Activated gamma-delta T cell treated with anti-CD3 and anti-CD28 coated beads, Interleukin-2, amount 50 U/mL, for 16 hours (primary cell): ENCODE measurements at places on chromosomes 12 and 14.

DNA sequence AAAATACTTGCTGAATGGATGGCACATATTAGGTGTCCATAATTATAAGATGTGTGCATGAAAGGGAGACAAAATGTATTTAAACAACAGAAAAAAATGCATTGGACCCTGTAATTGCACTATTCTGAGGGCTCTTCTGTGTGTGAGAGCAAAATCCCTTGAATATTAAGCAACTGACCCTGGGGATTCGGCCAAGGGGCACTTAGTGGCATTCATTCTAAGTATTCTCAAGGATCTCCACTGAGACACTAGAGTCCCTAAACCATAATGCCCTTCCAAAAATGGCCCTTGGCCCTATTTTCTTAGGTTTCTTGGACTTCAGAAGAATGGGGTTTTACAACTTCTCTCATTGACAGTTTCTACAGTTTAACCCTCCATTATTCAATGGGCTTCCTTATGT, 388.6 kb downstream of the GLT1D1 start:
- no peak for DNase-seq

DNA sequence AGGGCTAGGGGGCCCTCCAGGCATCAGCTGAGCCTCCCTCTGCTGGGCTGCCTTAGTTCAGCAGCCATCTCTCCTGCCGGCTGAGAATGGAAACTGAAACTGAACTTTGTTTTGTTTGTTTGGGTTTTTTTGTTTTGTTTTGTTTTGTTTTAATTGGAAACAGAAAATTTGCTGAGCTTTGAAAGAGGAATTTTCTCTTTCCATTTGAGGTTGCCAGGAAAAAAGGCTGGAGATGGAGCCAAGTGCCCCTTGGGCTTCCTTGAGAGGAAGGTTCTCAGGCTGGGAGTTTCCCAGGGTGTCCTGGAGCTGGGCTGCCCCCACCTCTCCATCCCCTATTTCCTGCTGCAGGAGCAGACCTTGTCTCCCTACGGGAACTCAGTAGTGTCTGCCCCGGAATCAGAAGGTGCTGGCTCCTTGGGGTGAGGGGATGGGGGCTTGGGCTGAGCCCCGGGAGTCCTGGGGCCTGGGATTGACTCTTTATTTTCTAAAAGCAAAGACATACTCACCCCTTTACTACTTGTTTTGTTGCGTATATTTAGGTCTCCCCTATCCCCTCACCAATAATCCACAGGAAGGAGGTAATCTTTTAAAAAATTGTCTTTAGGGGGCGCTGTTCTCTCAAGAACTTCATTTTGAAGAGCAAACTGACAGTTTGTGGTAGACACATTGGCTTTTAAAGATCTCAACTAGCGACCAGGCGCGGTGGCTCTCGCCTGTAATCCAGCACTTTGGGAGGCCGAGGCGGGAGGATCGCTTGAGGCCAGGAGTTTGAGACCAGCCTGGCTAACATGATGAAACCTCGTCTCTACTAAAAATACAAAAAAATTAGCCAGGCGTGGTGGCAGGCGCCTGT, 21.3 kb upstream of the OASL start:
- DNase-seq, result peak; percentile 38

DNA sequence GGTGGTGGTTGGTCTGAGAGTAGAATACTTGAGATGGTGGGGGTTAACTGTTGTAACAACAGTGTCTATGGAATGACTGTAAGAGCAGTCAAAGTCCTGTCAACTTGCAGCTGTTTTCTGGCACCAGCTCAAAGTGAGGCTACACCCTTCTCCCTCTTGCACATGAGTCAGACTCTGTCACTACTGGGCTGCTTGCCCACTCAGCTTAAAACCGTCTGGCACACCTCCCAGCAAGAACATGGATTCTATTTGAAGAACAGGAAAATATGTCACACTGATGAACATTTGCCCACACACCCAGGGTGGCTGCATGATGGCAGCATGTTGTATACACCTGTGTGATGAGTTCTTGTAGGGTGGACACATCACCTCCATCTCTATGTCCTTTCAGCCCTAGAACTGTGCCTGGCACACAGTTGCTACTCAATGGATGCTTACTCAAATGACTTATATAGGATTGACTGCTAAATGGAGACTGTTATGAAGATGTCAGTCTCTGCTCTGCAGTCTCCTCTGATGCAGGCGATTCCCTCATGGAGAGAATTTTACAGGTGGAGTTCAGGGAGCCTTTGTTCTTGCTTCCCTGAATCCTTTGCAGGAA, 19.3 kb upstream of the SERPINA6 start:
- DNase-seq, result no peak

DNA sequence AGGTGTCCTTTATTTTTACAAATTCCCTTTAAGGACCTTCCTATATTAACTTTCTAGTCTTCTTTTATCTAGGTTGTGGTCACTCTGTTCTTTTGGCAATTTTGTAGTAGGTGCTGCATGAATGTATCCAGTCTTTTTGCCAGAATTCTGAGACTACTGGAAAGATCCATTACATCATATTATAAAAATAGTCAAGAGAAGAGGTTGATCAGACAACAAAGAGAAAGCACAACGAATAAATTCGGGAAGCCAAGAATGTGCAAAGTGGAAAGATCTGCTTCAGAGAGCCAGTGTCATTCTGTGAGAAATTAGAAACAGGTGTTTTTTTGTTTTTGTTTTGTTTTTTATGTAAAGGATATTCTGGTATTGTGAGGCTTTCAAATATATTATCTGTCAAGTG, 15.8 kb upstream of the SLC16A7 start:
- no peak for DNase-seq

GRCh38 chr14:53646925-53647324, 309.7 kb downstream of the BMP4 start:
- DNase-seq, result no peak

DNA sequence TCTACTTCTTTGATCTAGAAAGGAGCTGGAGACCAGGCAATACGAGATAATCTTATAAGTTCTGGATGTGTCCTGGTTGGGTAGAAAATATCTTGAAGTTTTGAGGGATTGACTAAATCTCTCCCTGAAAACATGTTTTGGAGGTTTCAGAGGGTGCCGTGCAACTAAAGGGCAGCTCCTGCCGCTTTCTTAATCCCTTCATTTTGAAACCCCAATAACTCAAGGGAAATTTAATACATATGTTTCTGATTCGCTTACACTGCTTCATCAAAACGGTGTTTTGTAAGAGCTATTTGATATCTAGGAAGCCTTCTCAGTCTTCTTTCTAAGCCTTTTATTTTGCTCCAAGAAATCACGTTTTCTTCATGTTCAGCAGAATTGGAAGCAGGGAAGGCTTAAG, 129.0 kb downstream of the ASCL1 start:
- no peak for DNase-seq

- DNase-seq, result no peak
Measured at GRCh38 chr12:124661341-124661740, 93.9 kb upstream of the NCOR2 start.

- DNase-seq, result no peak
Measured at GRCh38 chr12:57101892-57102695, 9.1 kb downstream of the STAT6 start.

- DNase-seq, result no peak
Measured at GRCh38 chr14:101854366-101854765, 92.9 kb downstream of the PPP2R5C start.

DNA sequence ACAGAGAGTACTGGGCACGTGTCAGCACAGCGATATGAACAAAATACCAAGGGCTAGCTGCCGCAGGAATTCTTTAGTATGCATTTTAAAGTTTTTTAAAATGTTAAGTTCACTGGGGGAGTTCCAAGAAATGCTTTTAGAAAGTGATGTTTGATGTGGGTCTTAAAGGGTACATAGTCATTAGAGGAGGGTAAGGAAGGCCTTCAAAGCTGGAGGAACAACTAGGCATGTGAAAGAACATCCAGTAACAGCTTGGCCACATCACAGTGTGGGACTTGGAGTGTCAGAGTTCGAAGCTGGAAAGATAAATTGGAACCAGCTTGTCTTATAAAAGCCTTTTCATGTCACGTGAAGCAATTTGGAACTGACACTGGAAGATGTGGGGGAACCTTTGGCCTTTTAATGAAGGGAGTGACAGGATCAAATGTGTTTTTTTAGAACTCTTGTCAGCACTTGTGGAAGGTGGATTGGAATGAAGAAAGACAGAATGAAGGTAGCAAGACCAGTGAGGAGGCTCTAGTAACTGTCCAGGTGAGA, 57.7 kb downstream of the WDR20 start:
- no peak for DNase-seq

- no peak for DNase-seq
Measured at GRCh38 chr12:66599816-66600215, 79.1 kb downstream of the GRIP1 start.

GRCh38 chr12:57229046-57229633, 371 bp upstream of the SHMT2 start:
- no peak for DNase-seq

DNA sequence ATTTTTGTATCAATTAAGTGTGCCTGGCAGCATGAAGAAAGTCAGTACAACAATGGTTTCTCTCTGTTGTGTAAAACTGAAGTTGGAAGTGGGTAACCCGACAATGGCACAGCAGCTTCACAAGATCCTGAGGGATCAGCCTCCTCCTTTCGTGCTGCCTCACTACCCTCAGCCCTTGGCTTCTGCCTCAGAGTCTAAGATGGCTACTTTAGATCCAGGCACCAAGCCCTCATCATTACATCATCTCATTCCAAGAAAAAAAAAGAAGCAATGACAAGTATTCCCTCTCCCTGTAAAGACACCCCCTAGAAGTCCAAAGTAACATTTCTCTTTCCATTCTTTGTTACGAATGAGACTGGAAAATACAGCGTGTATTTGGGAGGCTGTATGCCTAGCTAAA, 92.6 kb downstream of the DNAI7 start:
- no peak for DNase-seq

GRCh38 chr12:111842556-111843396, 748 bp downstream of the MAPKAPK5 start:
- no peak for DNase-seq

DNA sequence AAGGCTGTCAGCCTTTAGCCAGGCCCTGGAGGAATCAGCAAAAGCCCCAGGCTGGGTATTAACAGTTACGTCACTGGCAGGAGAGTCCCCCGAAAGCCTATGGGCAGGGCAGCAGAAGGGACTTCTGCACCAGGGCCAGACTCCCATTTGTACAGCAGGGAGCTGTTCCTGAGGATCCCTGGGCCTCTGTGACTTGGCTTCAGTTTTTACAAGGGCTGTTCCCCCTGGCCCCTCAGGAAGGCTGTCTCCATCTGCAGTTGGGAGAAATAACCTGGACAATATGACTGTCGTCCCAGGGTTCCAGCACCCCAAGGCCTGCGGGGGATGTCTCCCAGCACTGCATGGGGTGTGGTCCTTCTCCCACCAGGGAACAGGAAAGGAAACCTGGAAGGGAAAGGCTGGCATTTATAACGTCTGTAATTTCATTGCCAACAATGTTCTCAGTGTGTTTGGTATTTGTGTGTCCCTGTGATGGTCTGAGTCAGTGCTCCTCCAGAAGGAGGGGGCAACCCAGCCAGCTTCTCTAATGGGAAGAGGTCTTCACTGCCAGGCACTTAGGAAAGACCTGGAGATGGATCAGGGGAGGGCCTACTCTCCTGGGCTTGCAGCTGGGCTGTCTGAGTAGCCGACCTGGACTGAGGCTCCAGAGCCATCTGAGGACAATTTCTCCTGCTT, 42.4 kb downstream of the ERH start:
- DNase-seq, result no peak

GRCh38 chr12:46891306-46891705, 65.5 kb upstream of the SLC38A4 start:
- no peak for DNase-seq

DNA sequence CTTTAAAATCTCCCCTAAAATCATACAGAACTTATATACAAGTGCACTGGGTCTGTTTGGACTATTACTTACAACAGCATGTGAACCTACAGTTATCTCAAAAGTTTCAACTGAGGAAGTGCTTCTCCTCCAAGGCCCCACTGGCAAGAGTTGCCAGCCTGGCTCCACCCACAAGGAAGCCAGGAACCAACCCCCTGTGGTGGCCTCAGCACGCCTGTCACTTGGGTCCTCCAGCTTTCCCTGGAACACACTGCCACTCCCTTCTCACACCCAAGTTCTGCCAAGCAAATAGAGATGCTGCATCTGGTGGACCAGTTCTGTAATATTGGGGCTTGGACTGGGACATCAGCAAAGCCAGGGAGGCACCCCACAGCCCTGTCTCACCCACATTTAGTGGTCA, 115.4 kb downstream of the GCH1 start:
- no peak for DNase-seq

DNA sequence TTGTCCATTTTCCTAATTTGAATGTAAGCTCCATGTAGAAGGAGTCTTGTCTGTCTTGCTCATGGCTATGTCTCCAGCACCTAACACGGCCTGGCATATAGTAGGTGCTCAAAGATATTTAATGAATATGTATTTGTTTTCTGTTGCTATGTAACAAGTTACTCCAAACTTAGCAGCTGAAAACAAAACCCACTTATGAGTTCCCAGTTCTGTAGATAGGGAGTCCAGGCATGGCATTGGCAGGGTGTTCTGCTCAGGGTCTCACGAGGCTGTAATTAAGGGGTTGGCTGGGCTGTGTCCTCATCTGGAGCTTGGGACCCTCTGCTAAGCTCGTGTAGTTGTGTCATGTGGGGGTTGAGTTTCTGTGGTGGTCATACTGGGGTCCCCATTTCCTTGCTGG, 106.0 kb downstream of the AACS start:
- DNase-seq, result no peak

DNA sequence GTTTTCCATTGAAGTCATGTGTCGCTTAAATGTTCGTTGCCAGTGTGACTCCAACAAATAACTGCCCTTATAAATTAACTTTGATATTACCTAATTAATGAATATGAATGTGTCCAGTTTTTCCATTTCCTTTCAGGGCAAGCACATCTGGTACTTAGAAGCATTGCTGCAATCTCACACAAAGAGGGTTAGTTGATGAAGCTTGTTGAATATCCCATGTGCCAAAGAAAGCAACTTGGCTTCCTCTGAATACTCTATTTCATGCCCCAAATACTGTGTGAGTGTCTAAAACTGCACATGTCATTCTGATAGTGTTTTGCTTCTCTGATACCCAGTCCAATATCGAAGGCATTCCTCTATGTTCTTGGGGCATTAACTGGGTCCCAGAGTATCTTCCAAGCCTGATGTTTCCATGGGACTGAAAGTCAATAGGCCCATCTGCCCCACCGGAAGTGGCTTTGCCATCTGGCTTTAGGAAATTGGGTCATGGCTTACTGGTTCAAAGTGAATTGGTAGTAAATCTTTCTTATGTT, 75.8 kb upstream of the CNTN1 start:
- DNase-seq, result no peak

DNA sequence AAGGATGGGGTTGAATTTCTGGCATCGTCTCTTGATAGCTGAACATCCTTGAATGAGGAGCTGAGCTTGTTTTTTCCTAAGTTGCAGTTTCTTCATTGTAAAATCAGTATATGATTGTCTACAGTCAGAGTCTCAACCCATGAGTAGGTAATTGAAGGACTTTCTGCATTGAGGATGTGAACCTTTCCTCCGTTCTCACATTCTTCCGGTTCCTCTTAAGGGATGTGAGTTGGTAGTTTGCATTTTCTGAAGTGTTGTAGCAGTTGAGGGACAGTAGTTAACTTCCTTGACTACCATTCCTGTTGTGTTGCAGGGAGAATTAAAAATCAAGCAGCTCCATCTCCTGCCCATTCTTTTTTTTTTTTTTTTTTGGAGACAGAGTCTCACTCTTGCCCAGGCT, 19.1 kb downstream of the TPCN1 start:
- no peak for DNase-seq

GRCh38 chr12:11697670-11698387, 48.4 kb downstream of the ETV6 start:
- no peak for DNase-seq
